ENCODE measurements at places on chromosomes 3 and 15.

DNA sequence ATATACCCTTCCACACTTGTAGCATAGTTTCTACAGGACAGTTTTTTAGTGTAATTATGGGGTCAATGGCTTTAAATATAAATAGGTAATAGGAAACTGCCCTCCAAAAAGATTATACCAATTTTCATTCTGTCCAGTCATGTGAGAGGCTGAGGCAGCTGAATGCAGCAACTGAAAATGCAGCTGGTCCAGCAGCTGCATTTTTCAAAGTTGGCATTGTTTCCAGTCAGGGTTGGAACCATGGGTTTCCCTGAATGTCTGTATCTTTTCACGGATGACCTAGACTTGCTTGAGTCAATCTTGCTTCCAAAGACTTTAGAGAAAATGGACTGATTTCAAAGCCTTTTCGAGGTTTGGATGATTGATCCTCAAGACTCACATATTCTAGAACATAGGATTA lies 9.9 kb upstream of the KNL1 start:
- DNase-seq = no peak

DNA sequence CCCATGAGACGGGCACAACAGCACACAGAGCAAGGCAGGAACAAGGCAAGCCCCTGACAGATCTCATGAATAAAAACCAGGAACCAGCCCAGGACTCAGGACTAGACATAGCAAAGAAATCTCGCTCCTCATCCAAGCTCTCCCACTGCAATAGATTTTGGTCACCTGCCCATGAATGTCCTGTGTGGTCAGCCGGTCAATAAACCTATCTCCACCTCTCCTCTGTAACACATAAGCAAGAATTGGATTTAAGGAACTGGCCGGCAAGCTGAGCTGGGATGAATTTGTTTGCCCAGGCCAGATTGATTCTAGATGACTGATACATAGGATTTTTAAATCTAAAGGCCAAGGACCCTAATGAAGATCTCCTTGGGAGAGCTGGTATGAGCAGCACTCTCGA lies 46.3 kb upstream of the SMAD3 start:
- no peak for DNase-seq

DNA sequence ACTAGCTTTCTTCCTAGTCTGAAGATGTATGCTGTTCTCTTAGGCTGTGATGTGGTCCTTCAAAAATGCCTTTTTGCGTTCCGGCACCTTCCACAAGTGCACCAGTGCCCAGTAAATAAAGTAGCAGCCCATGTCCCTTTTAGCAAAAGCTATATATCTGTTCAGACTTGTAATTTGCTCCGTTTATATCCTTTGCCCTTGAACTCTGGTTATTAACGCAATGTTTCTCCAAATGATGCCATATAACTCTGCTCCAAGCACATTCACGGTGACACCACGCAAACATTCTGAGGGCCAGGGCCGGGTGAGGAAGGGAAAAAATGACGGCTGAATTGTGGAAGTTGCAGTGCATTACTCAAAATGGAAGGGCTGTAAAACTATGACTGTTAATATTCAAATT lies 1001.1 kb upstream of the NR2F2 start:
- no peak for DNase-seq

- DNase-seq = no peak
Observed at GRCh38 chr15:47603026-47603425, 114.3 kb upstream of the SEMA6D start.

DNA sequence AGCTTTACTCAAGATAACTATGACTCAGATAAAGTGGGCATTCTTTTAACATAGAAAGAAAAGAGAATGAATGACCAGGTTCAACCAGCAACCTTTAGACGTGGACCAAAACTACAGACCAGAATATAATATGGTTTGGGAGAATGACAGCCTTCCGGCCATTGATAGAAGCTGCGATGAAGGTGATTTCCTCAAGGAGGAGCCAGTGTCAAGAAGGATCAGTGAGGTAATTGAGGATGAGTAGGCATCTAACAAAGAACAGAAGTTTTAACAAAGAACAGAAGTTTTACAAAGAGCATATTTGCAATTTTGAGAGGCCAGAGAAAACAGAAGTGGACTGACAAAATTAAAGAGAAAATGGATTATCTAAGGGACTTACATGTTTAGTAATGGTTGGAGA lies 289.0 kb upstream of the AGTR1 start:
- DNase-seq = no peak

GRCh38 chr3:192445770-192446644 lies 281.3 kb downstream of the FGF12 start:
- DNase-seq = no peak

DNA sequence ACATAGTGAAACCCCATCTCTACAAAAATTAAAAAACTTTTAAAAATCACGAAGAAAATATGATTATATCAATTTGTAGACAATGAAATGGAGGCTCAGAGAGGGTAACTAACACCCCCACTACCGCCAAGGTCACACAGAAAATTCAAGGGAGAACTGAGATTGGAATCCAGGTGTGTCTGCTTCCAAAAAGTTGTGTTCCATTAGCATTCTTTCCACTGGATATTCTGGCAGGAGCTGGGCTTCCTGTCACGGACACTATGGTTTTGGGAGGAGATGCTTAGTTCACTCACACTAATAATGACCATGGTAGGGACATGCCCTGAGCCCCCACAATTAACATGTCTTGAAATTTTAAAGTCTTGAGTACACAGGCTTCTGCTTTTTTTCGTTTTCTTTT lies 28.8 kb downstream of the CTSH start:
- DNase-seq = no peak

DNA sequence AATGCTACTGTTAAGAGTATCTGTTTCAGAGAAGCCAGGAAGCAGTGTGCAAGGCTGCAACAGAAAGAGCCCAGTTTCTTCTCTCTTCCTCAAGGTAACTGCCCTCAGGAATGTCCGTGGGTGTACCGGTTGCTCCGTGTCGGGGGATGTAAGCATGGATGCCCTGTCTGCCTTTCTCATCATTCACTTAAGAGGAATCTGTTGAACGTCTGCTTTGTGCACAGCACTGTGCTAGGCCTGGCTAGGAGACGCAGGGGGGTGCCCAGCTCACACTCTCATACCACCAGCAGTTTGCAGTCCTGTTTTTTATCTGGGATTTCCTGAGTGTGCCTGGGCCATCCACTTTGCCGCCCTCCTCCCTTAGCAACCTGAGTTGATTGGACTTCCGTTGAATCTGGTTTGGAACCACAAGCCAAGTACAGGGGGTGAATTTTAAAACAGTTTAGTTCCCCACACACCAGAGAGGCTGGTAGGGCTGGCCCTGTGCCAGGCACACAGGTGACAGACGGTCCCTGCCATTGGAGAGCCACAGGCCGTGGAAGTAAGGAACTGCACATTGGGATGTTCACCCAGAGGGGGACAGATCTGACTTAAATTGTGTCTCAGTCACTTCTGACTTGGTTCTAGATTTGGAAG lies 11.2 kb downstream of the BOC start:
- no peak for DNase-seq

DNA sequence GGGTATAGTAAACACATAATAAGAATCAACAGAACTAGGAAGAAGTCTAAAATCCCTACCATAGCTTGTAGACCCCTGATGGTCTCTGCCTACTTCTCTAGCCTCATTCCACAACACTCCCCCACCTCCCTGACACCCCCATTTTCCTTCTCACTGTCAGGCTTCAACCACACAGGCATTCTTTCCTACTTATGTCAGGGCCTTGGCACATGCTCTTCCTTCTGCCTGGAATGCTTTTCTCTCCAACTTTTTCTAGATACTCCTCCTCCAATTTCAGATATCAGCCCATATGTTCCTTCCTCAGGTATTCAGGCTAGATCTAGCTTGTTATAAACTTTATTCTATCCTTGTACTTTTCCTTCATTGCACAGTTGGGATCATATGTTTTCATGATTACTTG lies 106.0 kb upstream of the MRPL3 start:
- no peak for DNase-seq

GRCh38 chr3:179853176-179853575 lies 183.6 kb downstream of the PEX5L start:
- DNase-seq = no peak

DNA sequence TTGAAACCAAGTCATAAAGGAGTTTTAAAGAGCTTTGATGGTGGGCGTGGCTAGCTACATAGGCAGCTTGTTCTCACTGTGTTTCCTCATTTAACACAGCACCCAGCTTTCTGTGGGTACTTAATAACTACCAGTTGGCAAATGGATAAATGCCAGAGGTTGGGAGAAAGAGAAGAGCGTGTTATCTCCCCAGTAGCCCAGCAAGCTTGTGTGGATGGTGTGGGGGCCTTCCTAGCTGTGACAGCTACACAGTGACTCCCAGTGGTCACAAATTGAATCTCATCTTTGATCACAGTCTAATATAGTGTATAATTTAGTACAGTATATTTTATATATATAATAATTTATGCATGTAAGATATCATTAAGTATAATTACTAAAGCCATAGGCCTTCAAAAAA lies 984.1 kb downstream of the EPHA3 start:
- DNase-seq = no peak

- no peak for DNase-seq
Observed at GRCh38 chr3:70383360-70383831, 71.0 kb upstream of the MDFIC2 start.

DNA sequence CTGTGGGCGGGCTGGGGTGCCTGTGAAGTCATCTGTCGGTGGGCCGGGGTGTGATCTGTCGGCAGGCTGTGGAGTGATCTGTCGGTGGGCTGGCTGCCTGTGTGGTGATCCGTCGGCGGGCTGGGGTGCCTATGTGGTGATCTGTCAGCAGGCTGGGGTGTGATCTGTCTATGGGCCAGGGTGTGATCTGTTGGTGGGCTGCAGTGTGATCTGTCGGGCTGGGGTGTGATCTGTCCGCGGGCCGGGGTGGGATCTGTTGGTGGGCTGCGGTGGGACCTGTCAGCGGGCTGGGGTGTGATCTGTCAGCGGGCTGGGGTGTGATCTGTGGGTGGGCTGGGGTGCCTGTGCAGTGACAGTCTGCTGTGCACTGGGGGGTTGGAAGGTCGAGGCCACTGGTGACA lies 204.5 kb downstream of the XXYLT1 start:
- DNase-seq = no peak

DNA sequence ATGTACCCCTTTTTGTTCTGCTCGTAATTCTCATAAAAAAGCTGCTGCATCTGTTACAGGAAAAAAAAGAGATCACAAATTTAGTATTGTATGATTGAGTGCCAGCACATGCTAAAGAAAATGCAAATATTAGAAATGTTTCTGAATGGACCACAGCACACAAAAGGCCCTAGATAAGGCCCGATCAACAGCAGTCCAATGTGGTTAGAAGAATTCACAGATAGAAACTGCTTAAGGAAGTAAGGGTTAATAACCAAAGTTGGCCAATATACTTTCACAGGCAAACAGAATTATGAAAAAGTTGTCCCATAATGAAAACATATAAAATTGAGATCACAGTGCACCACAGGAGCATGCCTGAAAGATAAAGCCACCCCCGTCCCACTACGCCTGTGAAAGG lies 72.9 kb downstream of the CHSY1 start:
- DNase-seq = no peak

- no peak for DNase-seq
Observed at GRCh38 chr3:14640157-14640562, 11.4 kb upstream of the CCDC174 start.

GRCh38 chr3:21170964-21171363 lies 580.0 kb downstream of the ZNF385D start:
- DNase-seq = no peak

GRCh38 chr15:62497356-62497755 lies 332.3 kb upstream of the C2CD4B start:
- DNase-seq = no peak

- DNase-seq = no peak
Observed at GRCh38 chr15:45702041-45702440, 67.2 kb downstream of the SQOR start.

- no peak for DNase-seq
Observed at GRCh38 chr3:197132916-197133530, 103.4 kb upstream of the MELTF start.

DNA sequence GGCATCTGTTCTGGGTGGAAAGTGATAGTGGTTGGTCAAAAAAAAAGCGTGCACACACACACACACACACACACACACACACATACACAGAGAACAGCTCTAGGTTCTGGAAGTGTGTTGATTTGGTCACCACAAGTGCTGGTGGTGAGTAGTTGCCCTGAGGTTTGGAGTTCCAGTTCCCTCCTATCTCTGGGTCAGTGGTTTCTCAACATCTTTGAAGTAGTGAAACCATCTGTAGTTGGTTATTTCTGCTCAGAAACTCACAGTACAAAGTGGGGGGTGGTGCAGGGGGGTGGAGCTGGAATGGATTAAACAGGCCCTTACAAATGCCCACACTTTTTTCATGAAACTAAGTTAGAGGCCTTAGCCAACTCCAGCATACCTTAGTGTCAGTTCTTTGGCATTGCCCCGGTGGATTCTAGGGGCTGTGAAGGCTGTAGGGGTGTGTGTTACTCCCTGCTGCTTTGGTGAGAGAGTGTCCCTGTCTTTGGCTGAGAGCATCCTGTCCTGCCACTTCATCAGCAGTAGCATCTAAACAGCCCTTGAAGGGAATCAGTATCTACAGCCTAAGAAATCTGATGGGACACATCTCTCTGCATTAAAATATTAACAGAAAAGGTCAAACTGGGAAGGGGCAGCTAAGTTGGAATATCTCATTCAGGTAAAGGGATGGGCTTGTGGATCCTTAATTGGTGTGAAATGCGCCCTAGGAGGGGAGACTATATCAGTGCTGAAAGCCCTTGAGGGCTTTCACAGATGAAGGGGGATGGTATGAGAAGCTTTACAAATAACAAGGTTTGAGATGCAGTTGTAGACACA lies 20.6 kb downstream of the SMAD3 start:
- DNase-seq = no peak
